ENCODE measurements at places on chromosomes 5 and 9.

DNA sequence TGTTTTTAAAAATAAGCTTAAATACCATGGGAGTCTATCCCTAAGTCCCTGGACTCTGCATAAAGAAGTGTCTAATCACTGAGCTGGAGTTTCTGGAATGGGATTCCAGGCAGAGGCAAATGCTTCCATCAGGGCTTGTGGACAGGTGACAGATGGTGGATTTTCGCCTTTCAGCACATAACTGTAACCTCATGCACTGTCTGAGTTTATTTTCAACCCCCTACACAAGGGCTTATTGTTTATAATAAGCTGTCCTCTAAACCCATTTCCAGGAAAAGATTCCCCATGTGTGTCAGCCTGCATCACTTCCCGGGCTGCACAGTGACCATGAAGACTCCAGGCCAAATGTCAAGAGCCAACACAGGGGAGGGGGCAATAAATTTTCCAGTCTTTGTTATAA, 264.0 kb downstream of the PIK3R1 start:
- no peak for DNase-seq

DNA sequence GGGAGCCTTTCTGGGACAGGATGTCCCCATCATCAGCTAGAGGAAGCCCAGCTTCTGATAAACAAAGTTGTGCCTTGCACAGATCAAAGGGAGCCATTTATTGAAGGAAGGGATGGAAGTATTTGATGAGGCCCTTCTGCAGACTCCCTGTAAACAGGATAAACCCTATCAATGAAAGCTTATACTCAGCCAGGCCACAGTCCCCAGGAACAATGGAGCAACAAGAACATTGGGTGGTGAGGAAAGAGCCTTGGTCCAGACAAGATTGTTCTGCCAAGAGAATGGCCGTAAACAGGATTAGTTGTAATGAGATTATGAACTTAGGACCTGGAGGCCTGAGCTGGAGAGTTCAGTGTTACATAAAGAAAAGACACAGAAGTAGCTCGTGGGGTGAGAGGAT, 40.5 kb upstream of the LIFR start:
- no peak for DNase-seq

DNA sequence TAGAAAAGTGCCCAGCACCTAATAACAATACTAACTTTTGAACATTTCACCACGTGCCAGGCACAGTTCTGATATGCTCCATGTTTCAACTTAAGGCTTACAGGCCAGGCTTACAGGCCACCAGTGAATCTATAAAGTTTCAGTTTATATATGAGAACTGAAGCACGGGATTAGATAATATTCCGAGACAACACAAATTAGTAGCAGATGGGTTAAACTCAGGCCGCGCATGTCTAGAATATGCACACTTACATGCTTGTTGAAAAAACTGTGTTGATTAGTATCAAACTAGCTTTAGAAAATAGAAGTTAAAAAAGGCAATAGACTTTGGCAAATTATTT, 587.9 kb downstream of the MTRR start:
- no peak for DNase-seq

GRCh38 chr5:56529666-56530430, 285.5 kb upstream of the MAP3K1 start:
- peak; percentile 29 for DNase-seq

GRCh38 chr5:21910731-21911130, 942.4 kb downstream of the CDH12 start:
- DNase-seq: no peak

GRCh38 chr5:124239572-124239971, 506.9 kb downstream of the ZNF608 start:
- DNase-seq: no peak

- DNase-seq: no peak
Measured at GRCh38 chr5:180127682-180128670, 56.4 kb upstream of the RNF130 start.

DNA sequence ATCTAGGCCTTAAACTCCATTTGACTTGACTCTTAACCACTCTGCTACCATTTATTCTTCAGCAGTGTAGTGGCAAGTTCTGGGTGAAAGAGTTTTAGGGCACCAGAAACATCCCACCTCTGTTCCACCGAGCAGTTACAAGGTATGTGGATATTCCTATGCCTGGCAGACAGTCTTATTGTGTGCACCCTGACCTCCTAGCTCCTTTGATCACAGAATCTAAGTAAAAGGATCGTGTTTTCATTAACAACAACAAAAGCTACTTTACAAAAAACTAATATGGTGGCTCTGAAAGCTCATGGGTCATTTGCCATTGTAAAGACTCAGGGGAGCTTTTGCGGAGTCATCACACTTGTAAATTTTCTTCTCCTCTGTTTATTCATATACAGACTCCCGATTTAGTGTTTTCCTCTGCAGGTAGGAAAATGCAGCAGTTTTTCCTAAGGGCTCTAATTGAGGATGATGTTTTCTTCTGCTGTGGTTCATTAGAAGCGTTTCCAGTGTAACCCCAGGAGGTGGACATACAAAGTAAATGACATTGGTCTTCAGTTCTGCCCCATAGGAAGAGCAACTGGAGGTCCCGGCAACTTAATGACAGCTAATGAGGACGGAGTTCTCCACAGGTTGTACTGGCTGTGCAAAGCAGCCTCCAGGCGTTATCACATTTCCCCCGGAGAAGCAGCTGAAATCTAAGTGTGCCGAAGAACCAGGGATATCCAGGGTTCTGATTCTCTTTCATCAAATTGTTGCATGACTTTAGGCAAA, 78.2 kb downstream of the ATP10B start:
- DNase-seq: no peak

- DNase-seq: no peak
Measured at GRCh38 chr5:111211341-111211740, 12.8 kb upstream of the CAMK4 start.

DNA sequence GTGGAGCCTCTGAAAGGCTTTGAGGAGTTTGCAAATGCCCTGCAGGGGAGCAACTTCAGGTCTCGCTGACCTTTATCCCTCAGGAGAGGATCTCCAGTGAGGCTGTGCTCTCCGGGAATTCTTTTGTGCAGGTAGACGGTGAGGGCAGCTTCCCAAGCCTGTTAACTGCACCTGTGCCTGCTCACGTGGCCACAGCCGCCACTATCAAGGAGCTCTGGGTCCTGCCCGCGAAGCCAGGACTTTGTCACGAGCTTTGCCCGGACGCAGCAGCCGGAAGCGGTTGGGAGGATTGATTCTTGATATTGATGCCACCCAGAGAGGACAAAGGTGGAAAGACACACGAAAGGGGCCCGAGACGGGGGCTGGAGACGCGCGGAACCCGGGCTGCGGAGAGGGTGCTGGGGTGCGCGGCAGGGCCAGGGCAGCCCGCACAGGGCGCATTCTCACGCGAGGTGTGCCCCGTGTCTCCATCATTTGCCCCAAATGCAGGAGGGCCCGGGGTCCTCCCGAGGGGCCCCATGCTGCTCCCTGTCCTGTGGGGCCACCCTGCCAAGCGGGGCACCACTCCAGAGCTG, 18.2 kb downstream of the SLC9A3 start:
- DNase-seq: no peak

DNA sequence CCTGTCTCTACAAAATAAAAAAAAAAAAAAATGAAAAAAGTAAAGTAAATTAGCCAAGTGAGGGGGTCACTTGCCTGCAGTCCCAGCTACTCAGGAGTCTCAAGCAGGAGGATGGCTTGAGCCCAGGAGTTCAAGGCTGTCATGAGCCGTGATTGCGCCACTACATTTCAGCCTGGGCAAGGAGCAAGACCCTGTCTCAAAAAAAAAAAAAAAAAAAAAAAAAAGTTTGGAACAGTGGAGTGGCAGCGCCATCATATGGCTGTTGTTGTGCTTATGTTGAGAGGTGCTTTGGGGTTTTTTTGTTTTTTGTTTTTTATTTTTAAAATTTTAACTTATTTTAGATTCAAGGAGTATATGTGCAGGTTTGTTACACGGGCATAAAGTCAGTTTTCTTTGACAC, 3.6 kb downstream of the BRIX1 start:
- DNase-seq: peak; percentile 41

DNA sequence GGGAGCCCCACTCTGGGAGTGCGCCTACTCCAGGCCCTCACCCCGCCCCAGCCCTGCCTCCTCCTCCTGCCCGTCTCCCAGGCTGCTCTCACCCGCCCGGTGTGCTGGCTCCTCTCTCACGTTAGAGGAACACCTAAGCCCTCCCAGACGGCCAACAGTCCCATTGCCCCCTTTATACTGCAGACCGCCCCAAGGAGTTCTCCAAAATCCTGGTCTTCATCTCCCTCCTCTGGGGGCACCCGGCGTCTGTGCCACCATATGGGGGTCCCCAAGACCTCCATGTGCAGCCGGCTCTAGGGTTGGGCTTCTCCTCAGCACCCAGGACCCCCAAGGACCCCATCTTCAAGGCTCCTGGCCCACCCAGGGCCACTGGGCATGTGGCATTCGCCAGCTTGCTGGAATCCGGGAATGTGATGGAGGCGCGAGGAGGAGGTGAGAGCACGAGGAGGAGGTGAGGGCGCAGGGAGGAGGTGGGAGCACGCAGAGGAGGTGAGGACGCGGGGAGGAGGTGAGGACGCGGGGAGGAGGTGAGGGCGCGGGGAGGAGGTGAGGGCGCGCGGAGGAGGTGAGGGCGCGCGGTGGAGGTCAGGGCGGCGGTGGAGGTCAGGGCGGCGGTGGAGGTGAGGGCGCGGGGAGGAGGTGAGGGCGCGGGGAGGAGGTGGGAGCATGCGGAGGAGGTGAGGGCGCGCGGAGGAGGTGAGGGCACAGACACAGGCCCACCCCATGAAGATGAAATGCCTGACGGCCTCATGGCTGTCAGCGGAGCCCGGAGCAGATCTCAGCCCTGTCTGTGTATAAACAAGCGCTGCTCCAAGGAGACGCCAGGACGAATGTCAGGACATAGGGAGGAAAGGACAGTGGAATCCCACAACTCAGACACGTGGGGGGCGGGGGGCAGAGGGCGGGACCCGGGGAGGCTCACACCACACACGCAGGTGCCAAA, 41.2 kb downstream of the EXD3 start:
- no peak for DNase-seq

DNA sequence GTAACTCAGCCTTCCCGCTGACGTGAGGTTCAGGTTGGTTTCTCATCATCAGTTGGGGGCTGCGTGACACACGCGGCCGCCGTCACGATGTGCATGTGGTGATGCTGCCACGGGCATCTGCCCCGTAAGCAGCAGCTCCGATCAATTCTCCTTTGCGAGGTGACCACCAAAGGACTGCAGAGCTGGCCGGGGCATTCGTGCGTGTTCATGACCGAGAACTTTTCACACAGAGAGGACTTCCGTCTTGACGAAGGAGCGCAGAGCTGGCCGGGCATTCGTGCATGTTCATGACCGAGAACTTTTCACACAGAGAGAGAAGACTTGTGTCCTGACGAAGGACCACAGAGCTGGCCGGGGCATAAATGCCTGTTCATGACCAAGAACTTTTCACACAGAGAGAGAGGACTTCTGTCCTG, 3.8 kb upstream of the LCN1 start:
- DNase-seq: no peak

GRCh38 chr9:79652598-79652997, 80.8 kb downstream of the TLE4 start:
- no peak for DNase-seq

DNA sequence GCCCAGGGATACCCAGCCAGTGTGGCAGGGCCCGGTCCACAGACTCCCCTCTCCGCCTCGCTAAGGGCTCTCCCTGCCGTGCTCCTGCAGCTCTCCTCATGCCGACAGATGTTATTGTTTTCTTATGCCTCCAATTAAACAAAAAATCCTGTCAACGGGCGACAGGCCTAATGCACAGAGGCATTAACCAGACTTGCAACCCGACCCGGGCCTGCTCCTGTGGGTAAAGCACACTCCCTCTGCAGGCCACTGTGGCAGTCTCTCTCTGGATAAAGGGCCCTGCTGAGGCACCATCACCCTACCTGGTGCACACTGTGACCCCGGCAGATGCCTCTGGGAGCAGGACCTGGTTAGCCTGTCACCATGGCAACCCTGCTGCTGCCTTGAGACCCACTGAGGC, 27.5 kb upstream of the HAND1 start:
- no peak for DNase-seq

- DNase-seq: peak; percentile 29
Measured at GRCh38 chr9:7097785-7098752, 340.3 kb downstream of the KDM4C start.

DNA sequence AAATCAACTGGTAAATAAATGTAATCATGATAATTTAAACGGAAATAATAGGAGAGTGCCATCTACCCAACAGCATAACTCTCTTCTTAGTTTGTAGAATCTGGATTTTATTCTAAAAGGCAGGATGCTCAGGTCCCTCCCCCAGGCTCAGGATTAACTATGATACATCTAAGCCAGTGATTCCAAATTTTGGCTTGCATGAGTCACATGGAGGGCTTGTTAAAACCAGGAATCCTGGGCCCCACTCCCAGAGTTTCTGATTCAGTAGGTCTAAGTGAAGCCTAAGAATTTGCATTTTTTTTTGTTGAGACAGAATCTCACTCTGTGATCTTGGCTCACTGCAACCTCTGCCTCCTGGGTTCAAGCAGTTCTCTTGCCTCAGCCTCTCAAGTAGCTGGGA, 62.3 kb upstream of the ZFR start:
- no peak for DNase-seq

DNA sequence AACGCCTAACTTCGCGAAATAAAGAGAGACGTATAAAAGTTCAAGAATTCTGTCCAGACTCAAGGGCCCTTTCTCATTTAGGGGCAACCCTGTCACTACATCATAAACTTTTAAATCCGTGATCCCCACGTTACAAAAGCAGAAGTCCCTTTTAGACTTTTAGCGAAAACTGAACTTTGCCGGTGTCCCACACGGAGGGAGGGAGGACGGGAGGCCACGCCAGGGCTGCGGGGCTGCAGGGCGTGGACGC, 515 bp upstream of the F2R start:
- DNase-seq: peak; percentile 69

DNA sequence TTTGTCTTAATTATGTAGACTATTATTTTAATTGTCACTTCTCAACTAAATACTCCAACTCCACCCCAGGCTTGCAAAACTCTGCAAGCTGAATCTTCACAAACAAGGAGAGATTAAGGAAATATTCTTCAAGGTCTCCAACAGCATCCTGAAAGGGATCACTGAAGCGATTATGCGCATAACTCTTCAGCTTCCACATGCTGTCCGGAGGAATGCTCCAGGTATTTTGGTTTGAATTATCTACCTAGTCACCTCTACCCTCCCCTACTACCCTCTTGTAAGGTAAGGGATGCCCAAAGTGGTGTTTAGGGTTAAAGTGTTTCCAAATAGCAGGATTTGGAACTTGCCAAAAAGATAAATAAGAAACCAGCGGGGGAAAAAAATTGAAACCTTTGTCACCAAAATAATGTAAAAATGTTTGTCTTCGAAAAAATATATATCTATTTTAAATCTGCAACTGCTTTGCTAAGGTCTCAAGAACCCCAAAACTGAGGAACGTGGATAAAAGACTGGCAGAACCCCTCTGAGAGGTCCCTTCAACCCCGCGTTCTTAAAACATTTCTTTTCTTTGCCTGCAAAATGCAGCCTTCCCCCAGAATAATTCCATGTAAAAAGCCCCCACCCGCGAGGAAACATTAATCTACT, 11.6 kb downstream of the PTCH1 start:
- no peak for DNase-seq

DNA sequence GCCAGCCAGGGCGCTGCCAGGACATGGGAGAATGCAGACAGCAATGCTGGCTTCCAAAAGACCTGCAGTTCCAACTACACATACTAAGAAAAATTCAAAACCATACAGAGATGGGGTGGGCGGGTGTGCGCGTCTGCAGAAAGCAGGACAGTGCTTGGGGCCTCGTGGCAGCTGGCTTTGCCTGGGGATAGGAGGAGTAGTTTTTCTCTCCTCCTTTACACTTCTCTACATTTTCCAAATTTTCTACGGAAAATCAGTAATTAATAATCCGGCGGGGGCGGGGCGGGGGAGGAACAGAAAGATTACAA, 43.6 kb upstream of the SARDH start:
- DNase-seq: no peak

- no peak for DNase-seq
Measured at GRCh38 chr9:110620726-110621125, 41.2 kb upstream of the SVEP1 start.
